ENCODE measurements at places on chromosomes 11 and 22.

GRCh38 chr22:31446208-31446607, 43.4 kb downstream of the EIF4ENIF1 start:
- DNase-seq, result no peak

- DNase-seq, result no peak
Measured at GRCh38 chr22:29747832-29748231, 19.0 kb downstream of the ZMAT5 start.

DNA sequence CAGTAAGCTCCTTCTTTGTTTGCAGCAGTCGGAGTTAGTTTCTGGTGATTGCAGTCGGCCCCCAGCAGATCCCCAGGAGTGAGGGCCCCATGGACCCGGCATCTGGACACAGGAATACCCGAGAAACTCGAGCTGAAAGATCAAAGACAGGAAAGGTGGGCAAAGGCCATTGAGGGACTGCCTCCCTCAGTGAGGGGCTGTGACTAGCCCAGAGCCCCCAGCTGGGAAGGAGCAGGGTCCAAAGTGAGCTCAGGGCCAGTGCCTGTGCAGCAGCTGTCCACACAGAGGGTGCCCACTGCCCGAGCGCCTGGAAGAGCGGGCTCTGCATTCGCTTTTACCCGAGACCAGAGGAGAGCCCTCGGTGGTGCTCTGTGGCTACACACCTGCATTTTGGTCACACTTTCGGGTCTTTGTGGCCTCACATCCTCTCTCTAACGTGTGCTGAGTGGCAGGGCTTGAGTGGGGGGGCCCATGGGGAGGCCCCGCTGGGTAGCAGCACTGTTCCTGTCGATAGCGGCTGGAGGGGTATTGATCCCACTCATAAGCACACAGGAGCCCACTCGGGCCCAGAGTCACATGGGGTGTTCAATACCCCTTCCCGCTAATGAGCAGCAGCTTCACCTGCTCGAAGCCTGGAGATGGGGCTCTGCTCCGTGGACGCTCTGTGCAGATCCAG, 532.9 kb downstream of the TBC1D22A start:
- DNase-seq, result no peak

- DNase-seq, result no peak
Measured at GRCh38 chr11:134628426-134628825, 216.4 kb upstream of the B3GAT1 start.

DNA sequence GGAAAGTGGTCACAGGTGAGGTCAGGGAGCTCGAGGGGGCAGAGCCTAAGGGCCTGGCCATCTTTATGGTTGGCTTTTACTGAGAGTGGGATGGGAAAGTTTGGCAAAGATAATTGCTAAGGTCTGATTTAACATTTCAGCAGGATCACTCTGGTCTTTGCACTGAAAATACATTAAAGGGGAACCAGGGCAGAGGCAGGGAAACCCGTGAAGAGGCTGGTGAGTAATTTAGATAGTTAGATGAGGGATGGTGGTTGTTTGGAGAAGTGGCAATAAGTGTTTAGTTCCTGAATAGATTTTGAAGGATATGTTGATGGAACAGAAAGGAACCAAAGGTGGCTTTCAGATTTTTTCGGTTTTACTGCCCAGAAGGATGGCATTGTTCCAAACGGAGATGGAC, 50.8 kb downstream of the SCN3B start:
- no peak for DNase-seq

GRCh38 chr11:14635546-14635945, 8.1 kb upstream of the PDE3B start:
- no peak for DNase-seq

DNA sequence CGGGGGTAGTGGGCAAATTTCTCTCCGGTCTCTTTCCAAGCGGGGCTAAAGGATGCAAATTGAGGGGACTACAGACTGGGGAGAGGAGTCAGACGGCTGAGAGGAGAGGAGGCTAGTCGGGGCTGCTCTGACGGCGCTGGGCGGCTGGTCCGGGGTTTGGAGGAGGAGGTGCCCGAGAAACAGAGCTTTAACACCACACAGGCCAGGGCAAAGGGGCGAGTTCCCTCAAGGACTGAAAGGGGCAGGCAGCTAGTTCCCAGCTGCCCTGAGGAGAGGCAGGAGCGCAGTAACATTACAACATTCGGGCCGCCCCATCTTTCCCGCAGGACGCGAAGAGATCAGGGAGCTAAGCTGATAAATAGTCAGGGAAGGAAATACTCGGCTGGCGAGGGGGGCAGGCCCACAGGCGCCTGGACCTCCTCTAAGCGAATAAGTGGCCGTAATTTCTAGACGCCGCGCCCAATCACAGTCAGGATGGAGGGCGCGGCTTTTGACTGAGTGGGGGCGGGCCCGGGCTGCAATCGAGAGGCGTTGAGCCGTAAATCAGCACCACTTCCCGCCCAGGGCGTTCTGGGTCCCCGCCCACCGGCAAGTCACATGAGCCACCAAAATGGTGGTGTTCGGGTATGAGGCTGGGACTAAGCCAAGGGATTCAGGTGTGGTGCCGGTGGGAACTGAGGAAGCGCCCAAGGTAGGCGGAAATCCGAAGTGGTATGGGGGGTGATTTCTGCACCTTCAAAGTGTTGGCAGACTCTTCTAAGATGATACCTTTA, at the start of gene TMEM126B:
Gene TMEM126B (plus strand): TSS at position 596 of the 773 bp plus-strand sequence. CDS start 15 bp downstream, at position 611.
- peak; percentile 92 for DNase-seq

- DNase-seq, result no peak
Measured at GRCh38 chr11:96758957-96759356, 369.1 kb downstream of the JRKL start.

Measured in activated naive CD8-positive, alpha-beta T cell treated with anti-CD3 and anti-CD28 coated beads, Interleukin-2, amount 50 U/mL, for 16 hours (primary cell).